ENCODE measurements at places on chromosomes 1 and 21. TPM values are rescaled to one million over a fixed set of nuclear protein-coding genes. Genes with fewer than 3 reads are reported as not detected.

GJA5 gene
- total RNA-seq, result 4.4 TPM

IL12RB2 gene
- total RNA-seq, result 1.5 TPM

DNA sequence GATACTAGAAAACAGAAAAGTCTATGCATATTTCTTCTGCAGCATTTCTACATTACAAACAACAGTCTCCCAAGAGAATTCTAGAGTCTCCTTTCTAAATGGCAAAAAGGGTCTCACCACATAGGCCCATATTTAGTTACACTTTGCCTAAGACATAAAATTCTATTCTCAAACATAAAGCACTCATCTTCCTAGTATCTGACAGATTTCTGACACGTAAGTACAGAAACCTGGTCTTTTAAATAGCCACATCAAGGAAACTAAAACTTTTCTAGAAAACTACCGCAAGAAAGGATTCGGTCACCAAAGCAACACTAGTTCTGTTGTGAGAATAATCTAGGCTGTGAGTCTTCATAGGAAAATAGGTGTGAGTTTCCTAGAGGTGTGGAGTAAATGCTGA lies 33.6 kb upstream of the CTSK start:
- H3K27ac ChIP-seq, result no peak overlapping the region
- H3K4me3 ChIP-seq, result no peak overlapping the region
- DNase-seq, result no peak
- H3K4me1 ChIP-seq, result no peaks in the 10 kb centered on the region

GRCh38 chr21:24153137-24153536 lies 1454.1 kb downstream of the MRPL39 start:
- no peaks in the 10 kb centered on the region for H3K36me3 ChIP-seq
- no peaks in the 10 kb centered on the region for H3K4me1 ChIP-seq
- no peak overlapping the region for H3K4me3 ChIP-seq
- DNase-seq, result no peak
- no peaks in the 10 kb centered on the region for H3K27me3 ChIP-seq

WLS gene
- 105 TPM for total RNA-seq

DNA sequence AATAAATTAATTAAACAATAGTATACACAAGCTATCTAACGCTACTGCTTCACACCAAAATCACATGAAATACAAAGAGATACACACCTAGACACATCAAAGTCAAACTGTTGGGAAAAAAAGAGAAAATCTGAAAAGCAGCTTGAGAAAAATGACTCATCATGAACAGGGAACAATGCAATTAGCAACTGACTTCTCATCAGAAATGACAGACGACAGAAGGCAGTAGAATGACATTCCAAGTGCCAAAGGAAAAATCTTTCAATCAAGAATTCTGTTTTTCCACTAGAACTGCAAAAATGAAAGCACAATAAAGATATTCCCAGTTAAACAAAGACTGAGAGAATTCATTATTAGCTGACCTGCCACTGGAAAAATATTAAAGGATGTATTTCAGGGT lies 57.2 kb downstream of the CAPN9 start:
- H3K4me3 ChIP-seq, result no peak overlapping the region
- no peaks in the 10 kb centered on the region for H3K4me1 ChIP-seq
- H3K27me3 ChIP-seq, result no peaks in the 10 kb centered on the region
- H3K36me3 ChIP-seq, result no peaks in the 10 kb centered on the region
- no peak for DNase-seq

MTR gene
- 44.3 TPM for total RNA-seq

DNA sequence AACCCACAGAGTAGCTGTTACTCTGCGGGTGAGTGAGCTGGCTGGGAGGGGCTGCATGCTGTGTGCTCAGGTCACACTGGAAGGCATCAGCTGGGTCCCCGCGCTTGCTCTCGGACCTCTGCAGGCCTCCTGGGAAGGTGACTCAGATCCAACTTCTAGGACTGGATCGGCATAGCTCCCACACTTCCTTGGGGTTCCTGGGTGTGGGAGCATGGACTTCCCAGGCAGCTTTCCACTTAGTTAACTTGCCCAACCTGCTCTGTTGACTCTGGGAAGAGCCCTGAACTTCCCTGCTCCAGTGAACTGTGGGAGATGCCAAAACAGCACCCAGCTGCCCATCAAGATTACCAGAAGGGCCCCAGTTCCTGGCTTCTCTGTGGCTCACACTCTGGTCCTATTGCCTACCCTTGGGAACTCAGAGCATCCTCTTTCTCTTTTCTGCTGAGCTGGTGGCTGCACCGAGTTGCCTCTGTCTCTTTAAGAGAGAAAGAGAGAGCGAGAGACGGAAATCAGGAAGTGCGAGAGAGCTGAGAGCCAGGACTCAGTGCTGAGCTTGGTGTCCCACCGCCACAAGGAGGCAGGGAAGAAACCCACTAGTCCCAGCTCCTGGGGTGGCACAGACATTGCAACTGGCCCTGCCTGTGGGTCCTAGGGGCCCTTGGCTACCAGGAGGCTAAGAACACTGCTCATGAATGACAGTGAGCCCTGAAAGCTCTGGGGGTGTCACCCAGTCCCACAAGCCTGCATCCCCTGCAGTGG lies at the start of gene IKBKE:
TSS of gene IKBKE (plus strand) at position 544 of the 759 bp plus-strand sequence. CDS start 2,752 bp downstream, outside the sequence.
- H3K36me3 ChIP-seq, result no peaks in the 10 kb centered on the region
- no peaks in the 10 kb centered on the region for H3K27me3 ChIP-seq
- H3K27ac ChIP-seq, result no peak within 1 kb of the TSS
- peak; percentile 79 for DNase-seq
- H3K4me1 ChIP-seq, result peaks cover 34% of the 10 kb centered on the region
- H3K4me3 ChIP-seq, result peak within 1 kb of the TSS; percentile 54

DNA sequence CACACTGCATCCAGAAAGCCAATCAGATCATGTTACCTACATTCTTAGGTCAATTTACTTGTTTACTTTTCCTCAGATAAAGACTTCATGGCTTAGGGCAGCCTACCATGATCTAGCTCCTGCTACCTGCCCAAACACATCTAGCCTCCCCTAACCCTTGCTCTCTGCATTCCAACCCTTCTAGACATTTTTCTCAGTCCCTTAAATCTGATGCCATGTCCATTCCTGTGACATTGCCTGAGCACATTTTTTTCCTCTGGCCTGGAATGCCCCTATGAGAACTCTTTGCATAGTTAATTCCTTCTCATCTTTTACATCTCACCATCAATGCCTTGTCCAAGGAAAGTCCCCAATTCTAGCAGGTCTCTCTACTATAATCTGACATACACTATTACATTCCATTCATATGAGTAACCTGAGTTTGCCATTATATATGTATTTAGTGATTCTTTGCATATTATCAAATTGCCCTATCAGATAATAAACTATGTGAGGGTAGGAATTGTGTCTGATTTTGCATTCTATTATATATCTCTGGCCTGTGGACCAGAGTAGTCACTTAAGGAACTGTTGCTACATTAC lies 166.9 kb downstream of the COL11A1 start:
- H3K4me1 ChIP-seq, result no peaks in the 10 kb centered on the region
- DNase-seq, result no peak
- no peaks in the 10 kb centered on the region for H3K36me3 ChIP-seq
- H3K27me3 ChIP-seq, result no peaks in the 10 kb centered on the region

DNA sequence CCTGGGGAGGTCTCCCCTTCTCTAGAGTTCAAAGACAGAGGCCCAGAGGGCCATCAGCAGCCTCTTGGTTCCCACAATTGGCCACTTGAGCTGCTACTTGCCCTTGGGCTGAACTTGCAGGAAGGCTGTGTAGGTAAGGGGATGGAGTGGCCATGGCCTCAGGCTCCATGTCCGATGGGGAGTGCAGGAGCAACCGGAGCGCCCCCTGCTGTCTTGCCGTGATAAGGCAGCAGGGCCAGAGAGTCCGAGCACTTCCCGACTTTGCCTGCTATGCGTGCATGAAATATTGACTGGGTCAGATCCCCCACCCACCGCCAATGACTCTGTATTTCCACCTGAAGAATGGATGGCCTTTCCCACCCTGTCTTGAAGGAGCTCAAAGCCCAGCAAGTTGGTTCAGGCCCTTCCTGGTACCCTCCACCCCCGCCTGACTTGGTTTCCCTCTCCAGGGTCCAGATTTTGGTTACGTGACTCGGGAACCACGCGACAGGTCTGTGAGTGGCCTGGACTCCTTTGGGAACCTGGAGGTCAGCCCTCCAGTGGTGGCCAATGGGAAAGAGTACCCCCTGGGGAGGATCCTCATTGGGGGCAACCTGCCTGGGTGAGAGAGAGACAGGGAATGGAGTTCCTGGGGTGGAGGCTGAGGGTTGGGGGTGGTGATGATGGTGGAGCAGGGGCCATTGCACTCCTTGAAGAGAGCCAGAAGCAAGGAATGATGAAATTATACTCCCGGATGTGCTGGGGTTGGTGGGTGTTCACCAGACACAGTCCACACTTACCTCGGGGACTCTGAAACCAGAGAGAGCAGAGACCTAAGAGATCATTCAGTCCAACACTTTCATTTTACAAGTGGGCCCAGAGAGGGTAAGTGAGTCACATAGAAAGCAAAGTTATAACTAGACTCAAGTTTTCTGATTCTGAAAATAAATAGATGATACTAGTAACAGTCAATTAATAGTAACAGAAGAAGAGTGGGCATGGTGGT lies 25.6 kb downstream of the PADI3 start:
- H3K27ac ChIP-seq, result no peak overlapping the region
- H3K27me3 ChIP-seq, result no peaks in the 10 kb centered on the region
- no peak overlapping the region for H3K4me3 ChIP-seq

DNA sequence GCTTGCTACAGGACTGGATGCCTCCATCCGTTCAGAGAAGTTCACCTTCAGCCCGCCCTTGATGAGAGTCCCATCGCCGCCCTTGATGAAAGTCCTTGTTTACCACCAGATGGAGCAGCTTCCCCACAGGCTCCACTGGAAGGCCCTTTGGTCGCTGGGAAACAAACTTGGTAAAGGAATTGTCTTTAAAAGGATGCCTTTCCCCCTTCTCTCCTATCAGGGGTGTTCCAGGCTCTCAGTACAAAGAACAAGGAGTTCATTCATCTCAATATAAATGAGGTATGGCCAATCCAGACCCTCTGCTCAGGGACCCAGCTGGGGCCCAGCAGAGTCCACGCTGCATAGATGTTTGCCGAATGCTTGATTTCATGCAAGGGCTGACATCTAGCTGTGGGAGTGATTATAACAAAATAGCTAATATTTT lies 50.8 kb downstream of the CAPN9 start:
- no peaks in the 10 kb centered on the region for H3K36me3 ChIP-seq
- H3K4me3 ChIP-seq, result no peak overlapping the region
- no peaks in the 10 kb centered on the region for H3K27me3 ChIP-seq
- H3K27ac ChIP-seq, result no peak overlapping the region
- H3K4me1 ChIP-seq, result no peaks in the 10 kb centered on the region
- peak; percentile 71 for DNase-seq

AVPR1B gene
- not detected for total RNA-seq

DIO1 gene
- total RNA-seq, result 1.5 TPM

FLAD1 gene
- 33.5 TPM for total RNA-seq

DNA sequence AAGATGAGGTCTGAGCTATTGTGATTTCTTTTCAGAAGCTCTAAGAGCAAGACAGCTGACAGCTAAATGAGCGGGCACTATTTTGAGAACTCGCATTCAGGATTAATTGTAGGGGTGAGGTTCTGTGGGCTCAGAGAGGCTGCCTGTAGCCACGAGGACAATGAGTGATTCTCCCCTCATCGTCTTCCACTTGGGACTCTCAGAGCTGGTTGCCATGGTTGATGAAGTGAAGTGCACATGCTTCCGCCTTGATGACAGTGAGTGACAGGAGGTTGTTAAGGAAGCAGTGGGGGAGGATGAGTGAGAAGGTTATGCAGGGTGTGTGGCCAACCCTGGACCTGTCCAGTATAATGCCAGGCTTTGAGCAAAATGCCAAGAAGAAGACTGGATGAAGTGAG lies 341.7 kb downstream of the PCP4 start:
- no peak overlapping the region for H3K27ac ChIP-seq
- H3K27me3 ChIP-seq, result no peaks in the 10 kb centered on the region
- no peak for DNase-seq
- no peak overlapping the region for H3K4me3 ChIP-seq

PIAS3 gene
- total RNA-seq, result 23.3 TPM

DNA sequence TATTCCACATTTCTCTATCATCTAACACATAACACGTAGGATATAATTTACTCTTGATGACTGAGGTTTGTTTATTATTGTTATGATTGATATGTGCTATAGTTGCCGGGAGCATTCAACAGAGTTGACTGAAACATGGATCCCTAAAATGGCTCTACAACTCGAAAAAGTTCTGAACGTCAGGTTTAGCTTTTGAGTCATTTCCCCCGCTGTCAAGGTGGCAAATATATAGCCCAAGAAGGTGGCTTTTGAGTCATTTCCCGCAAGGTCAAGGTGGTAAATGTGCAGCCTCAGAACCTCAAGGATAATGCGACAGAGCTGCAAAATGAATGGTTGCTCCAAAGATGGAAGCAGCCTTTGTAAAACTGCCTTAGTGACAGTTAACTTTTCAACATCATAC lies 104.0 kb downstream of the NIBAN1 start:
- no peak overlapping the region for H3K27ac ChIP-seq
- H3K36me3 ChIP-seq, result no peaks in the 10 kb centered on the region
- DNase-seq, result no peak

GRCh38 chr1:12067900-12068821 lies 5.1 kb downstream of the TNFRSF8 start:
- no peak for DNase-seq
- H3K27ac ChIP-seq, result no peak overlapping the region
- H3K36me3 ChIP-seq, result no peaks in the 10 kb centered on the region
- peaks cover 30% of the 10 kb centered on the region for H3K27me3 ChIP-seq
- H3K4me3 ChIP-seq, result no peak overlapping the region

DNA sequence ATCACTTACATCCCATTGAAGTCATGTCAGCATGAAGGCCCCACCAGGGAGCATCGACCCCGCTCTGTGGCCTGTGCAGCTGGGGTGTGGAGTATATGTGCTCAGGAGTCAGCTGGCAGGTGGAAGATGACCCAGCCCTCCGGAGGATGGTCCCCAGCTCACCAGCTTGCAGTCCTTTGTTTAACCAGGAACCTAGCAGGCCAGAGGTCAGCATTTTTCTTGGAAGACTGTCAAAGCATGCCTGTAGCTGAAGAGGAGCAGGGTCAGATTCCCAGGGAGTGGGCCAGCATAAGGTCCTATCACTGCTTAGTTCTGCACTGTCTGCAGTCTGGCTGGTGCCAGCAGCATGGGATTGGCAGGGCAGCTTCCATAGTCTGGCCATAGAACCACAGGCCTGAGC lies 12.7 kb downstream of the NFASC start:
- H3K27me3 ChIP-seq, result no peaks in the 10 kb centered on the region
- peaks cover 10% of the 10 kb centered on the region for H3K4me1 ChIP-seq
- H3K36me3 ChIP-seq, result no peaks in the 10 kb centered on the region
- peak overlapping the region; percentile 88 for H3K27ac ChIP-seq
- H3K4me3 ChIP-seq, result no peak overlapping the region
- no peak for DNase-seq

COL8A2 gene
- 0.74 TPM for total RNA-seq

GRCh38 chr1:30904962-30905335 lies 3.6 kb downstream of the SDC3 start:
- H3K4me1 ChIP-seq, result peaks cover 69% of the 10 kb centered on the region
- no peak overlapping the region for H3K4me3 ChIP-seq
- H3K27ac ChIP-seq, result no peak overlapping the region
- H3K36me3 ChIP-seq, result no peaks in the 10 kb centered on the region
- DNase-seq, result no peak

- H3K27me3 ChIP-seq, result no peaks in the 10 kb centered on the region
- H3K4me1 ChIP-seq, result peaks cover 11% of the 10 kb centered on the region
- H3K27ac ChIP-seq, result no peak overlapping the region
These were observed 111.1 kb downstream of the NAV1 start for GRCh38 chr1:201649761-201650622.

TMOD4 gene
- not detected for total RNA-seq
